Karpas-422 (cell line): ENCODE measurements at places on chromosomes 12 and 14. TPM values are rescaled to one million over a fixed set of nuclear protein-coding genes. Genes with fewer than 3 reads are reported as not detected.
A peak's percentile ranks its signal among the peaks of the same experiment; 100 is the strongest.

Gene HOXC6
- not detected in 2 replicates for total RNA-seq

Gene CCDC91
- total RNA-seq, result 35.8 and 115 TPM in 2 replicates

Gene TBX3
- not detected in 2 replicates for total RNA-seq

Gene HEATR5A
- 19.3 and 47.4 TPM in 2 replicates for total RNA-seq

DNA sequence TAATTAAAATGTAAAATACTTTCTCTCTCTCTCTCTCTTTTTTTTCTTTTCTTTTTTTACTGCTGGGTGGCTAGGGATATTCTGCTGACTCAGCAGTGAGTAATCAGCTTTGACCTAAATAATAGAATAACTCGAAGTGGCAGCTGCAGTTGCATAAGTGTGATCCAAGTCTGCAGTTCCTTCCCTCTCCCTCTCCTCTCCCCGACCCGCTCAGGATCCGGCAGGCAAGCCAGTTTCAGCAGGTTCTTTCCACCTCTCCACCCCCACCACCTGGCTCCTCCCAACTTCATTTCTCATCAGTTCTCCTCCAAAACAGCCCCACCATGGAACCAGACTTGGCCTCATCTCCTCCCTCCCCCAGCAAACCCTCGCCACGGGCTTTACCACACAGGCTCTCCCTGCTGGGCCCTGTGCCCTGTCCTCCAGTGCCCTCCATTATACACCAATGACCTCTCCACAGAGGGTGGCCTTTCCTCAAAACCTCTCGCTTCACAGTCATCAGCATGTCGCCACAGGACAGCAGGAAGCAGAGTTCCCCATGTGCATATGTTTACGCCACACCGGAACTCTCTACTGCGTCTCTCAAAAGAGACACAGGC, 22.4 kb downstream of the SLC7A8 start:
- H3K27me3 ChIP-seq, result no peaks in the 10 kb centered on the region
- no peak overlapping the region for H3K4me3 ChIP-seq
- no peak overlapping the region for H3K27ac ChIP-seq
- peaks cover 4% of the 10 kb centered on the region; the same call in 1 of the 2 replicates for H3K4me1 ChIP-seq

GRCh38 chr14:61147381-61147821, 133.7 kb downstream of the TMEM30B start:
- DNase-seq, result no peak
- no peak overlapping the region for H3K27ac ChIP-seq
- peaks cover 9% of the 10 kb centered on the region; the same call in 1 of the 2 replicates for H3K36me3 ChIP-seq
- no peak overlapping the region for H3K4me3 ChIP-seq
- no peaks in the 10 kb centered on the region for H3K4me1 ChIP-seq

DNA sequence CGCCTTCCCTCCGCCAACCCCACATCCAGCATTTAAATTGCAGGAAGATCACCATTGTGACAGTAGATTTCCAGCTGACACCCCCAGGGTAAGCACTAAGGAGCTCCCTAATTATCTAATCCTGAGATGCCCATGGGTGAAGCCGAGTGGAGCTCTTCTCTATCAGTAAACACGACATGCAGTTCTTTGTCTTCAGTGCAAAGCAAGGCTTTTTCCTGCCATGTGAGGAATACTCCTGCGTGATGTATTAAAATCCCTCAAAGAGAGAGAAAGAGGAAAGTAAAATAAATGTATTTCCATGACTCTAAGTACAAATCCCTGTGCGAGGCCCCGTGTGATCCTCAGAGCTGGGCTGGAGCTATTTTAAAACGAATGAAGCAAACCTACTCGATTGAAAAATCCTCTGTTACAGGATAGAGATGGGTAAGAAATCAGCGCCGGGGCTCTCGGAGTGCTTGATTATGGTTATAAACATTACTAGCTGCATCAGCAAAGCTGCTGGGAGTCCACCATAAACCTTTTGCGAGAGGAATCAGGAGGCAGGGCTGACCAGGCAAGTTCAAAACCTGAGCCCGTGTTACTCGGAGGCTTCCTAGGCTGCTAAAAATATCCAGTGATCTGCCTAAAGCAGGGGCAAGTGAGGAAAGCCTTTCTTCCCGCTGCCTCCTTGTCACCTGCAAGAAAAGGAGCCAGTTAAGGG, 61.5 kb downstream of the MAP1LC3B2 start:
- H3K4me1 ChIP-seq, result no peaks in the 10 kb centered on the region
- H3K27ac ChIP-seq, result no peak overlapping the region
- DNase-seq, result no peak
- no peaks in the 10 kb centered on the region for H3K36me3 ChIP-seq

DNA sequence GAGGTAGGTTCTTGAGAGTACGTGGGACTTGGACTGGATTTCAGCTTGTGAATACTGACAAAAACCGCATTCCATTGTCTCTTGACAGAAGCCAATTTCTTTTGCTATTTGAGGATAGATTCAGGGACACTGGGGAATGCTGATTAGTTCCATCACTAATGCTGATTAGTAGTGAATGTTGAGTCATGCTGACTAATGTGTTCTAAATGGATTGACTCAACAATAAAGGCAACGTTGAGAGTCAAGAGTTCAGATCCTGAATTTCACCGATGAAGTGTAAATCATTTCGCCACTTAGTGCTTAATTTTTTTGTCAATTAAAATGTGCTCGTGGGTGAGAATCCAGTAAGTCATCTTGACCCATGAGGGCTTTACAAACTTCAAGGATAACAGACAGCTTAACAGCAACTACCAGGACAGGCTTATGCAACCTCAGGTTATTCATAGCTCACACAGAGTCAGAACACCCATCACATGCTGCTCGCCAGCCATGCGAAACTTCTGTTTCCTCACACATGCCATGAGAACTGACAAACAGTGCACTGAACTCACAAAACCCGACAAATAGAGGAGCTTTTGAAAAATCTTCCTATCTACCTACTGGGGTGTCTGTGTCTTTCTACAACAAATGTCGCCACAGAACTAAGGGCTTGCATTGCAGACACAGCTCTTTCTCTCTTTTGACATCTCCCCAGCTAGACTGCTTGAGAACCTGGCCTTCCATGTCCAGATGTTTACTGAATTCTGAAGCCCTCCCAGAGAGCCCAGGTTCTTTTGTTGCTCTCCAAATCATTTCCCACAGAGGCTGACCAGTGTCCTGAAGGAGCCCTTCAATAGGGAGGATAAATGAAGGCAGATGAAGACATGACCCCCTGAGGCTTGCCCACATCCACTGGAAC, 316.4 kb downstream of the ZFP36L1 start:
- H3K4me1 ChIP-seq, result peaks cover 6% of the 10 kb centered on the region
- no peak overlapping the region for H3K27ac ChIP-seq
- no peaks in the 10 kb centered on the region for H3K36me3 ChIP-seq
- no peak overlapping the region for H3K4me3 ChIP-seq
- DNase-seq, result no peak

DNA sequence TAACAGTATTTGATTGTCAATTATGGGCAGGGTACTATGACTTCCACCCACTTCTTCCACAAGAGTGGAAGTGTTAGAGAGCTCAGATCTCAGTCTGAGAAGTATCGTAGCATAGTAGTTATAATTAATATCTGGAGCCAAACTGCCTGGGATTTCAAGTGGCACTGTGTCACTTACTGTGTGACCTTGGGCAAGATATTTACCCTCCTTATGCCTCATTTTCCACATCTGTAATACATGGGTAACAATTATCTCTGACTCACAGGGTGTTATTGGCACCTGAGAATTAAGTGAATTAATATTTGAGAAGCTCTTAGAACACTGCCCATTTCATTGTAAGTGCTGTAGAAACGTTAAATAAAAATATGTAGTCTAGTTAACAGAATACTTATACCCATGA, 11.5 kb downstream of the RAB21 start:
- H3K27me3 ChIP-seq, result no peaks in the 10 kb centered on the region
- H3K4me3 ChIP-seq, result no peak overlapping the region
- no peak overlapping the region for H3K27ac ChIP-seq
- no peak for DNase-seq
- no peaks in the 10 kb centered on the region for H3K4me1 ChIP-seq

DNA sequence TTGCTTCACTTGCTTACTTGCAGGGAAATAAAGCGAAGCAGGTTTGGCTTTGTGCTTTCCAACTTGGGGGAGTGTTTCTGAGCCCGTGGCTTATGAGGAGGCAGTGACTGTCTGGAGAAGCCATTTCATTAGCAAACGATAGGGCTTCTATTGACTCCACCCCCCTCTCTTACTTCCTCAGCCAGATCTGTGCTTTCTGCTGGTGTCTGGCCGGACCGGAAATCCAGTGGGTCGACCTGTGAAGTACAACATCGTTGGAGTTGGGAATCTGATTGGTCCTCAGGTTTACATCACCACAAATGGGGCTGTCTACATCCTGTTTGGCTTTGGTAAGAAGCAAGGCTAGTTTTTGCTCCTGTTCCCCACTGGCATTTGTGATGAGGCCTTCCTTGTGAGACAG, 22.3 kb downstream of the FAM234B start:
- DNase-seq, result no peak
- no peaks in the 10 kb centered on the region for H3K4me1 ChIP-seq
- H3K4me3 ChIP-seq, result no peak overlapping the region
- no peak overlapping the region for H3K27ac ChIP-seq

DNA sequence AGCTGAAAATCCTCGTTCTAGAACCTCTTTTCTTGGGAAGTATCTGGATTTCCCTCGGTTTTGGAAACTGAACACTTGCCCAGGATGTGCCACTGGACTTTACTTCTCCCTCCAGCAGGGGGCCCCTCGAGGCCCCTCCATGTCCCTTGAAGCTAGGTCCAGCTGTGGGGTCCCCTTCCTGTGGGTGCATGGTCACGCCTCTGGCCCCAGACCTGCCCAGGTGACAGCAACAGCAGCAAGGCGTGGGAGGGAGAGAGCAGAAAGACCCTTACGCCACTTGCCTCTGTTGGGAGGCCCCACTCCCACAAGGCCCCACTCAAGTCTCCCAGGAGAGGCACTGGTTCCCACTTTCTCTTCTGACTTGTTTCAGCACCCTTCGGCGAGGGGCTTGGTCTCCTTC, 3.1 kb downstream of the SLC25A29 start:
- no peak overlapping the region for H3K4me3 ChIP-seq
- no peaks in the 10 kb centered on the region for H3K27me3 ChIP-seq
- DNase-seq, result peak; percentile 61
- H3K4me1 ChIP-seq, result peaks cover 45% of the 10 kb centered on the region

- no peaks in the 10 kb centered on the region for H3K27me3 ChIP-seq
- no peak overlapping the region for H3K27ac ChIP-seq
- H3K36me3 ChIP-seq, result no peaks in the 10 kb centered on the region
- no peaks in the 10 kb centered on the region for H3K4me1 ChIP-seq
- DNase-seq, result no peak
These were observed 41.5 kb upstream of the LIN7A start for GRCh38 chr12:80979251-80979650.

- H3K27ac ChIP-seq, result no peak overlapping the region
- no peaks in the 10 kb centered on the region for H3K27me3 ChIP-seq
- peaks cover 18% of the 10 kb centered on the region for H3K36me3 ChIP-seq
- H3K4me1 ChIP-seq, result no peaks in the 10 kb centered on the region
- DNase-seq, result no peak
These were observed 36.6 kb downstream of the SUPT16H start for GRCh38 chr14:21347201-21347600.

DNA sequence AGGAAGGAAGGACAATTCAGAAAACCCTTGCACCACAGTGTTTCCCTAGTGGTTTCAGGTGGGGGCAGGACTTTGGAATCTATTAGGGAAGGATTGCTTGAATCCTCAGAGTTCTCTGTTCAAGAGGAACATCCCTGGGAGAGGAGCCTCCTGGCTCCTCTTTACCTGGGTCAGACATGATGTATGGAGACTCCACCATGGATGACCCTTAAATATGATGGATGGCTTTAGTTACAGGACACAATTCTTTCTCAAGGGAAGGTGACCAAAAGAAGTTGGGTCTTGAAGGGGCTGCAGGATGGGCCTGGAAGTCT, 396.6 kb downstream of the NRXN3 start:
- no peak for DNase-seq
- no peak overlapping the region for H3K4me3 ChIP-seq
- H3K27me3 ChIP-seq, result no peaks in the 10 kb centered on the region
- H3K4me1 ChIP-seq, result no peaks in the 10 kb centered on the region

GRCh38 chr12:62291864-62292760, 31.9 kb downstream of the USP15 start:
- DNase-seq, result no peak
- no peaks in the 10 kb centered on the region for H3K4me1 ChIP-seq
- H3K4me3 ChIP-seq, result no peak overlapping the region
- peaks cover 62% of the 10 kb centered on the region for H3K36me3 ChIP-seq
- no peaks in the 10 kb centered on the region for H3K27me3 ChIP-seq
- H3K27ac ChIP-seq, result no peak overlapping the region
